Fibroblast of the aortic adventitia (primary cell): ENCODE measurements at places on chromosomes 11 and 22. TPM values are rescaled to one million over a fixed set of nuclear protein-coding genes. Genes with fewer than 3 reads are reported as not detected.

HBB gene
- not detected in 2 replicates for total RNA-seq

- no peak for DNase-seq
Measured at GRCh38 chr11:567629-568292, 7.0 kb downstream of the RASSF7 start.

DNA sequence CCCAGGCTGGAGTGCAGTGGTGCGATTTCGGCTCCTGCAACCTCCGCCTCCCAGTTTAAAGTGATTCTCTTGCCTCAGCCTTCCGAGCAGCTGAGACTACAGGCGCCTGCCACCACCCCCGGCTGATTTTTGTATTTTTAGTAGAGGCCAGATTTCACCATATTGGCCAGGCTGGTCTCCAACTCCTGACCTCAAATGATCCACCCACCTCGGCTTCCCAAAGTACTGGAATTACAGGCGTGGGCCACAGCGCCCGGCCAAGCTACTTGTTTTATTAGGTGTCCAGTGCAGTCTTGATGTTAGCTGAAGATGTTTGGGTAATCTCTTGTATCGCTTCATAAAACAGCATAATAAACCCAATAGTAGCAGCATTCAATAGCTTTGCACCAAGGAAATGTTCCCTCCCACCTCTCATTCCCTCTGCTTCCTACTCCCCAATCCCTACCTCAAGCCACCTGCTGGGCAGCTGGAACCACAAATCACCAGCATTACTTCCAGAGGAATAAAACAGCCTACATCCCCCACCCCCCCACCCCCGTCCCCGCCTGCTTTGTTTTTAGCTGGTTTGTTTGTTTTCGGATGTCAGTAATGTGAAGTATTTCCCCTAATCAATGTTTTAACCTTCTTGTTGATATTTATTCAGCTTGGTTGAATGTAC lies 11.0 kb upstream of the GRIK4 start:
- DNase-seq: no peak

DNA sequence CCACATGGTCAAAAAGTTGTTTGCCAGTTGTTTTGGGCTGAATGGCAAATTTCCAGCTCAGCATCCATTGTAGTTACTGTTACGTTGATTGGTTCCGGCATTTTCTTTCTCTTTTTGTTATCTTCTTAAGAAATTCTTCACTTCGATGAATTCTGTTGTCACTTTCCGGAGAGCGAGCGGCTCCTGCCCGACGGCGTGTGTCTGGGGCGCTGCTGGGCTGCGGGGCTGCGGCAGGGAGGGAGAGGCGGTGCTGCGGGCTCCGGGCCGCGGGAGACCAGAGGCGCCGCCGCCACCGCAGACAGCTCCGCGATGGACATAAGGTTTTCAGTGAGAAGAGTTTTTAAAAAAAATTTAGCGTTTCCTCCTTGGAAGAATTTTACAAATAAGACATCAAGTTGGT lies 117.4 kb downstream of the RRM1 start:
- no peak for DNase-seq

SMC1B gene
- 0.08 and 0.09 TPM in 2 replicates for total RNA-seq

SLC6A5 gene
- not detected in 2 replicates for total RNA-seq

CCND1 gene
- 344 and 770 TPM in 2 replicates for total RNA-seq

DNA sequence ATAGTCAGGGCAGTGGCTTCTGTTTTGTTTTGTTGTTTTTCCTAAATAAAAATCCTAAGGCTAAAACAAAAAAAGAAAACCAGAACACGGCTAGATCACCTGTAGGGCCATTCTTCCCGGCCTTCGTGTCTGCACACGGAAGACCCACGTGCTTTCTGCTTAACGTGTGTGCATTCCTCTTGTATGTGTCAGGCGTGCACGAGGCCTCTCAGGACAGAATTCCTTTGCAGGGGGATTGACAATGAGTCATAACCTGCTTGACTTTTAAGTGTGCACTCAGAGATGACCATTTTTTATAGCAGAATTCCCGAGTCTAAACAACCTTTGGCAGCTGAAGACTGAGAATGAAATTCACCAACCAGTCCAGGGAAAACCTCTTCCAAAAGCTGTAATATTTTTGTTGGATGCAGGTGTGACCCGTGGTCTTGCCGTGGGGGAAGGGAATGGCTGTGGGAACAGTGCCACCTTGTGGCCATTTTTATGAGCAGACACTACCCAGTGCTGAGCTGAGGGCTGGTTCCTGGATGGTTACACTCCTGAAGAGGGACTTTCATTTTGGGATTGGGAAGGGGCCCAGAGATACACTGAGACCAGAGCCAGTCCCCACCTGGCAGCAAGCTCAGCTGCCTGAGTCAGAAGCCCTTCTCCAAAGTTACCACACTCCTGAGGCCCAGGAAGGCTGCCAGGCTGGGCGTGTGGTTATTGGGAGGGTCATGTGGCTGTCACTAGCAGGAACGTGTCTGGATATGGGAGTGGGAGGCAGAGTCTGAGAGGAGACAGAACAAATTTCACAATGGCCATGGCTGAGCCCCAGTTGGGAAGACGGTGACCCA lies 35.7 kb upstream of the DKK3 start:
- peak; percentile 97 for DNase-seq

CATSPERZ gene
- total RNA-seq: not detected in 2 replicates

DNA sequence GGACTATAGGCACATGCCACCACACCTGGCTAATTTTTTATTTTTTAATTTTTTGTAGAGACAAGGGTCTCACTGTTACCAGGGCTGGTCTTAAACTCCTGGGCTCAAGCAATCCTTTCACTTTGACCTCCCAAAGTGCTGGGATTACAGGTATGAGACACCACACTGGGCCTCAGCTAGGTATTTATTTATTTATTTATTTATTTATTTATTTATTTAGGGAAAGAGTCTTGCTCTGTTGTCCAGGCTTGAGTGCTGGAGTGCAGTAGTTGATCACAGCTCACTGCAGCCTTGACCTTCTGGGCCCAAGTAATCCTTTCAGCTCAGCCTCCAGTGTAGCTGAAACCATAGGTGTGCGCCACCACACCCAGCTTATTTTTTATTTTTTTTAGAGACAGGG lies 43.2 kb downstream of the HORMAD2 start:
- DNase-seq: no peak

PAMR1 gene
- 134 and 278 TPM in 2 replicates for total RNA-seq

CNTN5 gene
- 0.90 TPM in 1 of 2 replicates, not detected in the other for total RNA-seq

DNA sequence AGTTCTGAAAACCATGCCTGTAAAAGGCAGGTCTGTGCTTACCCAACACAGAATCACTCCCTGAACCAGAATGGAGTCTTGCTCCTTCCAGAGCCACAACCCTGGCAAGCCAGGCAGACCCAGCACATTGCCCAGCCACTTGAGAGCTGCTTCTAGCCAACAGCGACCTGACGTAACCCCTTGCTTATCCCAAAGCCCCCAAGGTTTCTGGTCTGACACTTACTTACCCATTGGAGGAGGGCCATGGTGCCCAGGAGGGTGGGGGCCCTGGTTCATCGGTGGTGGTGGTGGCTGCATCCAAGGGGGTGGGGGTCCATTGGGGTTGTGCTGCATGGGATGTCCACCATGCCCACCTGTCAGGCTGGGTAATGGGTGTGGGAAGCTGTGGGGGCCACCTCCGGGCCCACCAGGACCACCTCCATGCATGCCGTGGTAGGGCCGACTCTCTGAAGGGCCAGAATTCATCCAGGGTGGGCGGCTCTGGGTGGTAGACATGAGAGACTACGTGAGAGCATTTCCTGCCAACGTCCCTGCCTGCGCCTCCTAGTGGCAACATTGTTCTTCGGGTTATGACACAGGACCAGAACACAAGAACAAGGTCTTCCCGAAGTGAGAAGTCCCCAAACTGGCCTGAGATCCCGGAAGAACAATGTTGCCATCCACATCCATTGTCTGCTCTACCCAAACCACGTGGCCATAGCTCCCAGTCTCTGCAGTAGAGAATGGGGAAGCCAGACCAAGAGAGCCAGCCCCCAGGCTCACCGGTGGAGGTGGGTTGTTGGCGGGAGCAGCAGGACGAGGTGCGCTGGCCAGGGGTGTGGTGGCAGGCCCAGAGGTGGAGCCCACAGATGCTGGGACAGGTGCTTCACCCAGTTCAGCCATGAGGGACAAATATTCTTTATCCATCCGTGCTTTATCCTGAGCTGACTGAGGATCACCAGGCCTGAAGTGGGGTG lies 7.8 kb upstream of the PYGM start:
- peak; percentile 73 for DNase-seq

DNA sequence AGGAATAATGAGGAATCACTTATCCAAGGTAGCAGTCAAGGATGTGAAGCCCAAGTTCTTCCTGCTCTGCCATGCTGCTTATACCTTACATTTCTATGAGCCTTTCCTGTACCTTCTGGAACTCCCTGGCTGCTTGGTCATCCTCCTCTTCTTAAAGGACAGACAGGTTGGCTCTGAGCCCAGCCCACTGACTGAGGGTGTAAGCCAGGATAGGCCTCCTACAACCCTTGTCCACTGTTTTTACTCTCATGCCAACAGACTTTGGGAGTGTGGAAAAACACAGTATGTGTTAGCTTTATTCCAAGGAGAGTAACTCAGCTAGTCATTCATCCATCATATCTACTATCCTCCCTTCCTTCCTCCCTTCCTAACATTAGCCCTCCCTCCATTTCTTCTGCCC lies 47.5 kb downstream of the IRAG1 start:
- peak; percentile 35 for DNase-seq

VSTM5 gene
- total RNA-seq: 0.18 and 0.25 TPM in 2 replicates

GRCh38 chr11:108235633-108236032 lies 12.8 kb downstream of the ATM start:
- DNase-seq: no peak

DNA sequence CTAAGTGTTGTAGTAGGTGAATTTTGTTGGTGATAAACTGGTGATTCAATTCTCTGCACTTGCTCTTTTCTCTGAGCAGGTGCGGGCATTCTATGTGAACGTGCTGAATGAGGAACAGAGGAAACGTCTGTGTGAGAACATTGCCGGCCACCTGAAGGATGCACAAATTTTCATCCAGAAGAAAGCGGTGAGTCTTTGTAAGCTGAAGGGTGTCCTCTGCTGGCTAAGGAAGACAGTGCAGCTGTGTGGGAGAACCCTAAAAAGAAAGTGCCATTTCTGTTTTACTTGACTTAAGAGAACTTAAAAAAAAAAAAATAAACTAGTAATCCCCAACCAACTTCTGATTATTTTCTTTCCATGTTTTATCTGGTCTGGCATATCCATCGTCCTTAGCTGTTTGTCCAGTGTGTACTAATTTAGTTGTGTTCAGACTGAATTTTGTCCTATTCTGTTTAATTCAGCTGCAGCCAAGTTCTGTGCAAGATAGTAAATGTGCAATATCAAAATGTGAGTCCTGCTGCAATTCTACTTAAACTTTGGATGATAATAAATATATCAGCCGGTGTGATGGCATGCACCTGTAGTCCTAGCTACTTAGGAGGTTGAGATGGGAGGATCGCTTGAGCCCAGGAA lies 29.6 kb downstream of the CAT start:
- DNase-seq: peak; percentile 15

SLC22A12 gene
- not detected in 2 replicates for total RNA-seq

- no peak for DNase-seq
Measured at GRCh38 chr22:46251816-46252380, 1.8 kb upstream of the CDPF1 start.

DNA sequence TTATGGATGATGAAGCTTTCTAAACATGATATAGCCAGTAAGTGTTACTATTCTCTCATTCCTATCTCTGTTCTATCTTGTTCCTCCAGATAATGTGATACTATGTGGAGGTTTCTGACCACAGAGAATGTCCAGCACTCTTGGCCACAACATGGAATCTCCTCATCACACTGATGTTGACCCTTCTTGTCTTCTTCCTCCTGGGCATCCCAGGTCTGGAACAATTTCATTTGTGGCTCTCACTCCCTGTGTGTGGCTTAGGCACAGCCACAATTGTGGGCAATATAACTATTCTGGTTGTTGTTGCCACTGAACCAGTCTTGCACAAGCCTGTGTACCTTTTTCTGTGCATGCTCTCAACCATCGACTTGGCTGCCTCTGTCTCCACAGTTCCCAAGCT lies 9.9 kb upstream of the OR56B1 start:
- DNase-seq: no peak

KDM4D gene
- 0.08 and 1.1 TPM in 2 replicates for total RNA-seq

DNA sequence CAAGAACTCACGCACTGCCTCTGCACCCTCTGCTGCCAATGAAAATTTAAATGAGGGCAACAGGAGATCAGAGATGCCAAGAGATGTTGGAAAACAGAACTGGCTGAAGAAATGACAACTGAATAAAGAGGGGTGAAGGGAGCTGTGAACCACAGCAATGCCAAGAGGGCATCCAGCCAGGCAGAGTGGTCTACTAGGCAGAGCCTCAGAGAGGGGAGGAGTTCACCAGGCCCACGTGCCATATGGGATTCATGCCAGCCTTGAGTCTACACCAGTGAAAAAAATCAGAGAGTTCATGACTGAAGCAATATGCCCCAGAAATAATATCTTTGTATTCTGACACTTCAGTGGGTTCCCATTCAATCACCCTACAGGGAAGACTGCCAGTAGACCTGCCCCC lies 4.4 kb downstream of the APOL2 start:
- DNase-seq: peak; percentile 18

DNA sequence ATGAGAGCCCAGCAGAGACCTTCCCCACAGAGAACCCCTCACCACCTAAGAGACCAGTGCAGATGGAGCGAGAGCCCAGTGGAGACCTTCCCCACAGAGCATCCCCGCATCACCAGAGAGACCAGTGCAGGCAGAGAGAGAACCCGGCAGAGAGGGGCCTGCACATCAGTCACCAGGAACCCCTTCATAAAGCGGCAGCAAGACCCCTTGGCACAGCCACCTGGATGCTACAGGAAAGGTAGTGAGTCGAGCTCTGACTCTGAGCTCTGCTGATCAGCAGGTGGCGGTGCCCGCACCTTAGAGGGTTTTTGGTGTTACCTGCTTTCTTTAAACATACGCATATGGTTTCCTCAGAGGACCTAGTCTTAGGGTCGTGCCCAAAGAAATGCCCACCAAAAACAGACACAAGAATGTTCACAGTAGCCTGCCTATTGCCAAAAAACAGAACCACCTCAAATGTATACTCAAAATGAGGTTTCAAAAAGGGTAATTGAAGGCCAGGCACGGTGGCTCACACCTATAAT lies 678.7 kb downstream of the BRD1 start:
- DNase-seq: no peak

GRCh38 chr11:134734141-134734845 lies 322.3 kb upstream of the B3GAT1 start:
- DNase-seq: no peak

DNA sequence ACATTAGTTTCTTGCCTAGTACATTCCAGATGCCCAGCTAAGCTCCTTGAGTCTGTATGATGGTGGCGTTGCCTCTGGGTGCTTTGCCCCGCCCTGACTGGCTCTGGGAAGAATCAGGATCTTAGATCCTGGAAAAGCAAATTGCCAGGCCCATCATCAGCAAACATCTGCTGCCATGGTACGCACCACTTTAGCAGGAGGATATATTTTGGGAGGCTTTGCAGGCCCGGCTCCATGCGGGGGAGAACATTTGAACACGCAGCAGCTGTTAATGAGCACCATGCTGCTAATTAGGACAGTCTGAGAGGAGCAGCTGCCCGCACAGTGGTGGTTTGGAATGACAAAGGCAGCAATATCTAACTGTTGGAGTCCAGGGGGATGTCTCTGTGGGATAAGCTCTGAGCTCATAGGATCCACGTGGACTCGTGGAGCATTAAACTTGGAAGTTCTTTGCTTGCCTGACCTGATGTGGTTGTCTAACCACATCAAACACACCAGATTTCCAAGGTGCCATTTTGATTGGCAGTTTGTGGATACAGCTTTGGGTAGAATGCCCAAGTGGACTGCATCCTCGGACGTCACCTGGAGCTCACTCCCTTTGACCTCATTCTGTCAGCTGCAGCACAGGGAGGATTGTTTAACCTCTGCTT lies 217.0 kb upstream of the ZBED5 start:
- no peak for DNase-seq

GRCh38 chr22:39080052-39080762 lies 3.1 kb downstream of the APOBEC3G start:
- no peak for DNase-seq

- DNase-seq: peak; percentile 73
Measured at GRCh38 chr11:15967966-15968365, 388.4 kb downstream of the SOX6 start.

OR51B4 gene
- 0.18 TPM in 1 of 2 replicates, not detected in the other for total RNA-seq
